ENCODE measurements at places on chromosomes 11 and 22.

DNA sequence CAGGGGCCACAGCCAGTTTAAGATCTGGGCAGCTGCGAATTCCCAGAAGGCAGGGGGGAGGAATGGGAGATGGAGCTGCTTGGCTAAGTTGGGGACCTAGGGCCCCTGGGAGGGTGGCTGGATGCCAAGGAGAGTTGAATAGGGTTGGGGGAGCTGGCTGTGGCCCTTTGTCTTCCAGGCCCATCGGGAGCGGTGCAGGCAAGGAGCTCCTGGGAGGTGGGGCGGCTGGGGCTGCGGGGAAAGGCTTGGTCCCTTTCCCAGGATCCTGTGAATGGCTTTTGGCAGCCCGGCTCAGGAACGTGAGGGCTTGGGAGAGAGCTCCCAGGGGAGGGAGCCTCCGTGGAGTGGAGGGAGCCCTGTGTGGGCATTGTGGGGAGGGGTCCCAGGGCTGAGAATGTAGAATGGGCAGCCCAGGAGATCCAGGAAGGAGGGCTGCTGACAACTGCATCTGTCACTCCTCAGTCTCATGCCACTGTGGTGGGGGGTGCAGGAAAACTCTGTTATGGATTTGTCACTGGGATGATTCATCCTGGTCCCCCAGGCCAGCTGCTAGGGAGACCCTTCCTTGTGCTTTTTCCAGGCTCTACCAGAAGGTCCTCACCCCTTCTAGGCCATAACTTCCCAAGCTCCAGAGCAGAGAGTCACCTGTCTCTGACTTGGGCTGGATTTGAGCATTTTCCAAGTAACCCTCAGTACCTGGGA lies 6.0 kb downstream of the FREY1 start:
- no peak for DNase-seq

DNA sequence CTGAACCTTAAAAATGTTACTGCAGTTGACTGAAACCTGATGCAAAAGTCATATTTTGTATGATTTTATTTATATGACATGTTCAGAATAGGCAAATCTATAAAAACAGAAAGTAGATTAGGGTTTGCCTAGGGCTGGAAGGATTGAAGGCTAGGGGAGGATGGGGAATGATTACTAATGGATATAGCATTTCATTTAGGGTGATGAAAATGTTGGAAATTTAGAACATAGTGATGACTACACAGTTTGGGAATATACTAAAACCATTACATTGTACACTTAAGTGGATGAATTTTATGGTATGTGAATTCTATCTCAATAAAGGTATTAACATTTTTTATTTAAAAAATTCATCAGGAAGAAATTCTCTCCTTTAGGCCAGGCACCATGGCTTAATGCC lies 22.9 kb upstream of the PAFAH1B2 start:
- DNase-seq = no peak

- DNase-seq = no peak
These were observed 308.3 kb upstream of the NCAM1 start for GRCh38 chr11:112652786-112653390.

DNA sequence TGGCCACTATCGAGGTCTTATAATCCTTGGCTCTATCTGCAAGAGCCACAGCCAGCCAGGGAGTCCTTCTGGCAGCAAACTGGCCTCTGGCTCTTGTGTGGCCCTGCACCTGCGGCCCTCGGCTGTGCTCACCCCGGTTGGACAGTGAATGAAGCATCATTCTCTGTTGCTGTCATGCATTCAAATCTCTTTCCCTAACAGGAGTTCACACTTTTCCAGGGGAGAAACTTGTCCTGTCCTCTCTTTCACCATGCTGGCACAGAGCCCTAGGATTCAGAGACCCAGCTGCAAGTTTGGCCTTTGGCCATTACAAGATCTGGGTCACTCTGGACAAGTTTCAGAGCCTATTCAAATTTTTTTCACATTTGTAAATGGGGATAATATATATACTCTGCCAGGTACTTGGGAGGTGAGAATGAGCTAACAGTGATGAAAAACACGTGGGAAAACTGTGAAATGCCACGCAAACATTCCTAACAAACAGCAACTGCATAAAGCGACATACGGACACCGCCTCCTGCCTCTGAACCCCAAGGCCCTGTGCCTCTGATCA lies 34.2 kb downstream of the TMEM184B start:
- no peak for DNase-seq

DNA sequence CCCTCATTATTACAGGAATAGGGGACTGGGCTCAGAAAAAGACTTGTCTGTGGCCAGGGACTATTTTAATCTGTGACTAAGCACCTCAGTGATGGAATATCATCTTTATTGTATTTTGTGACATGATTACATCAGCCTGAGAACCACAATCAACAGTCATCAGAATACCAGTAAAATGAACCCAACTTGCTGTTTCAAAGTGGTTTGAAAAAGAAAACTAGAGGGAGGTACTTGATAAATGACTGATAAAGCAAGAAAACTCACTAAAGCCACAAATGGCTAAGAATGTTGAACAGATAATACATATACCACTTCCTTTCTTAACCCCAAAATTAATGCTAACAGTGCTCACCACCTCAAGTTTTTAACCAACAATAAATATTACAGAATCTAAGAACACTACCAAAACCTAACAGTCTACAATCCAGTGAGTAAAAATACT lies 155.7 kb downstream of the ATG16L2 start:
- no peak for DNase-seq

- DNase-seq = no peak
These were observed 42.1 kb upstream of the SEPTIN5 start for GRCh38 chr22:19672054-19672776.
